ENCODE measurements at places on chromosomes 3 and 15.

DNA sequence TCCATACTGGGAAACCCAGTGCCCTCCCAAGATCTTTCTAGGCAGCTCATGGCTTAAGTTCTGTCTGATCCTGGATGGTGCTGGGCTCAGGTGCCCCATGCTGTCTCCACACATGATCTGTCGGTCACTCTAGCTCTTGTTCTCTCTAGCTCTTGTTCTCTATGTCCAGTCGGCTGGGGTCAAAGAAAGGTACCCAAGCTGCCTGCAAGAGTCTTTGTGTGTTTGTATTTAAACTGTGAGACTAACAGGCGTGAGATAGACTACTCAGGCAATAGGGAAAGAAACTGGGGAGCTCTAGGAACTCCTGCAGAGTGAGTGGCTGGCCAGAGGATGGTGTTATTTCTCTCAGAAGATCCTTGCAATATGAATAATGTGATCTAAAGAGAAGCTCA lies 40.2 kb downstream of the GPR156 start:
- no peak for DNase-seq

DNA sequence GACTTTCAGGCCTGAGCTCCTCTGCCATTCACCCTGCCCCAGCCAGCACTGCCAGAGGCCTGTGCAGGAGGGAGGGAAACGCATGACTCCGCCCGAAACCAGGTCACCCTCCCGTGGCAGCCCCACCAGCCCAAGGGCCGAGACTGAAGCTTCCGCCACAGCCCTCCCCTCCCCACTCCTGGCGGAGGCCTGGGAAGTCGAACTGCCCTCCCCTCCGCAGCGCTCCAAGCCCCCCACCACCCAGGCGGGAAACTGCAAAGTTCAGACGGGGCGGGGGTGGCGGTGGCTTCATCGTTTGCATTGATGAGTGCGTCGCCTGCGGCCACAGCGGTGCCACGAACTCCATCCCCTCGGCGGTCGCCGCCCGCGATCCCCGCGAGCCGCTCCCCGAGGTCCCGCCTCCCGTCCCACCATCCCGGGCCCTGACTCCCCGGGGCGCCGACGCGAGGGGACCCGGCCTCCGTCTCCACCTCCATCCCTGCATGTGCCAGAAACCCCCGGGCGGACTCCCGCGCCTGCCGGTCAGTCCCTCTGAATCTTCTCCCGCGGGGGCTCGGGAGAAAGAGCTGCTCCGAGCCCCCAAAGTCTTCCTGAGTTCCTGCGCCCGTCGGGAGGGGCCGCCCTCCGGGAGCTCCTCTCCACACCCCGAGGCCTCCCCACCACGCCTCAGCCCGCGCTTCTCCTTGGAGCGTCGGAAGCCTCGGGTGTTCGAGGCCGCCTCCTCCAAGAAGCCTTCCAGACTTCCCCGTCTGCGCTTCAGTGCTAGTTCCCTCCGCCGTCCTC lies 698 bp downstream of the MELTF start:
- DNase-seq = no peak

- DNase-seq = peak; percentile 11
Observed at GRCh38 chr15:43872416-43873020, 45.7 kb downstream of the WDR76 start.

DNA sequence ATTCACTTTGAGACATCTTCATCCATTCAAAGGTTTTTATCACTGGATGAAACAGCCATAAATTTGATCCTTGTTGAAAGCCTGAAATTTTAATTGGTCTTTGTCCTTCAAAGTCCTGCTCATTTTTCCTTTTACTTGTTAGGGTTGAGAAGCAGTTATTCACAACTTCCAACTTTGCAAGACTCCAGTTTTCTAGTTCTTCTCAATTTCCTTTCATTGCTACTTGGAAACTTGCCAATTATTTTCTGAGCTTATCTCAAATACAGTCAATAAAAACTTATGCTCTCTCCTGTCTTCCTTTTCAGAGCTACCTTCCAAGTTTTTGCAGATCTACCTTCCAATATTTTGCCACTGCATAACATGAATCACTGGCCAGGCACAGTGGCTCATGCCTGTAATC lies 23.7 kb upstream of the CD276 start:
- DNase-seq = no peak

DNA sequence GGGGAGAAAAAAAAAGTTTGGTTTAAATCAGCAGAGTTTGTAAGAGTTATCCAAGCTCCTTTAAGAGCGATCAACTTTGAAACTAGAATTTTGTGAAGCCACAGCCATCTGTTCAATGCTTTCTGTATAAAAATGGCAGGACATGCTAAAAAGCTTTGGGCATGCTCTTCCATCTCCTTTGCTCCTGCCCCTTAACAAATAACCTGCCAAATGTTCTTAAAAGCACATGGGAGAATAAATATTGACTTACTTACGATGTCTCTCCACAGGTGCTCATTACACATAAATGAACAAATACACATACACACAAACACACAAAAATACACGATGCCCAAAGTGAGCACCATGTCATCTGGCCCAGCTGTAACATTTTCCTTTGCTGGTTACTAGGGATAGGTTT lies 211.8 kb upstream of the DPH6 start:
- DNase-seq = no peak

- DNase-seq = no peak
Observed at GRCh38 chr15:55284426-55284825, 5.2 kb downstream of the RAB27A start.

GRCh38 chr3:108338901-108339545 lies 42.7 kb downstream of the HHLA2 start:
- no peak for DNase-seq

DNA sequence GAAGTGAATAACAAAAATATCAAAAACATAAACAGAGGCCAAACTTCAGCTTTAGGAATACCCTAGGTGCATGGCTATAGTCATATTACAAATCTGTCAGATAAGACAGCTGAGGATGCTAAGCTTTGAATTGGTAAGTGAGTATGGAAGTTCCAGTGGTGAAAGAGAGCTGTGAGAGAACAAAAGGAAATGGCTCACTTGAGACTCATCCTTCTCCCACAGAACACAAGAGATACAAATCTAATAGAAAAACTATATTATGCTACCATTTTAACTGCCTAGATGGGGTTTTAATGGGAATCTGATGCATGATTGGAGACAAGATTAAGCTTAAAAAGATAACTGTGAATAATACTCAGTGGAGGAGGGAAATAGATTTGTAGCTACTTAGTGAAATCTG lies 21.5 kb upstream of the PEX5L start:
- DNase-seq = no peak

- DNase-seq = no peak
Observed at GRCh38 chr3:50657407-50657806, 17.3 kb upstream of the DOCK3 start.

DNA sequence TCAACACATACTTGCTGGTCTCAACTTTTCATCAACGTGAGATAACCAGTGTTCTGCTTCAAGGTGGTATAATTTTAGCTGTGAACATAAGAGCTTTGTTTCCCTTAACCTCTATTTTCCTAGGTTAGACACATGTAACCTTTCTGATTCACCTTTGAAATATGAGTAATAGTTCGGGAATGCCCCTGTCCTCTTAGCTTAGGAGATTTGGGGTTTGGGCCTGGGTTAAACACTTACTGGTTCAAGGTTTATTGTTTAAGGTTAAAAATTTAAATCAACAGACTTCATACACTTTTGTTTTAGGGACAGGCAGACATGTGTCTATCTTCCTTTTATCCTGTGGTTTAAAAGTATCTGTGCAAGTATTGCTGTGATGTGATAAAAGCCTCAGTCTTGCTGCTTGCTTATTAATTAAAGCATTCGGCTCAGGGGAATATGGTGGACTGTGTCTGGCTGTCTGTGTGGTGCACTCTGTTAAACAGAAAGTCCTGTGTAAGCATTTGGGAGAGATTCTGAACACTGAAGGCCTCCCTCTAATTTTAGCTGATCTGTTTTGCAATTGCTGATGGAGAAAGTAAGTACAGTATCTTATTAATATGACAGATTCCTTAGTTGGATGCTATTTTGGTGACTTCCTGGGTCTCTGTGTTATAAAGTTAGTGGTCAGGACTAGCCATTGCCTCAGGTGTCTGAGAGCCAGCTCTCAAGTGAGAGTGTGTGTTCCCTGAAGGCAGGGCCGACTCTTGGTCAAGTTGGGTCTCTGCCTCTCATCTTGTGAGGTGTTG lies 81.8 kb downstream of the USP13 start:
- no peak for DNase-seq

DNA sequence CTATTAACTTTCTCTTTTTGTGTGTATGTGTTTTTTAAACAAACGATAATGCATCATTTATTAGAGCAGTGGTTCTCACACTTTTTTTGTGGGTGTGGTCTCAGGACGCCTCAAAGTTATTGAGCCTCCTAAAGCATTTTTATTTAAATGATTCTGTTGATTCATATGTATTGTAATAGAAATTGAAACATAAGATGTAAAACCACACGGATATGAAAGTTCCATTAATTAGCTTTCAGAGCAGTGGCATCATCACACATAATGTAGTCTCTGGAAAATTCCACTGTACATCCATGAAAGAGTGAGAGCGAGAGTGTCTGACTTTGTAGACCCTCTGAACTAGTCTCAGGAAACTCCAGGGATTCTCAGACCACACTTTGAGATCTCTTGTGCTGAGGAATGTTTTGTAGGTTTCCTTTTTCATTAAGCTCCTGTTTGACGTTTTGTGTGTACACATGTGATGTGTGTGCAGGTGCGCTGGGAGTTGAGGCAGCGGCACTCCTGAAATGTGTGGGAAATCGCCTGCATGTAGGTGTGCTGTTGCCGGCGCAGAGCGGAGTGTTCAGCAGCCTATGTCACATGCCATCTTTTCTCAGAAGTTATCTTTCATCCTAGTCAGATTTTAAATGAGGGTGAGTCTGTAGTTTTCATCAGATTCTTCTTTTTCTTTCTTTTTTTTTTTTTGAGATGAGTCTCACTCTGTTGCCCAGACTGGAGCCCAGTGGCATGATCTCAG lies 5.3 kb upstream of the TRAK1 start:
- DNase-seq = no peak

DNA sequence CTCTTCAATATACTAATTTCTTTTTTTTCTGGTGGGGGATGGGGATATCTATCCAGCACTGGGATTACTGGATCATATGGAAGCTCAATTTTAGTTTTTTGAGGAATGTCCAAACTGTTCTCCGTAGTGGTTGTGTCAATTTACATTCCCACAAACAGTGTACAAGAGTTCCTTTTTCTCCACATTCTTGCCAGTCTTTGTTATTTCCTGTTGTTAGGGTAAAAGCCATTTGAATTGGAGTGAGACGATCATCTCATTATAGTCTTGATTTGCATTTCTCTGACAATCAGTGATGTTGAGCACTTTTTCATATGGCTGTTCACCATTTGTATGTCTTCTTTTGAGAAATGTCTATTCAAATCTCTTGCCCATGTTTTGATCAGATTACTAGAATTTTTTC lies 12.8 kb upstream of the WDR49 start:
- DNase-seq = no peak

DNA sequence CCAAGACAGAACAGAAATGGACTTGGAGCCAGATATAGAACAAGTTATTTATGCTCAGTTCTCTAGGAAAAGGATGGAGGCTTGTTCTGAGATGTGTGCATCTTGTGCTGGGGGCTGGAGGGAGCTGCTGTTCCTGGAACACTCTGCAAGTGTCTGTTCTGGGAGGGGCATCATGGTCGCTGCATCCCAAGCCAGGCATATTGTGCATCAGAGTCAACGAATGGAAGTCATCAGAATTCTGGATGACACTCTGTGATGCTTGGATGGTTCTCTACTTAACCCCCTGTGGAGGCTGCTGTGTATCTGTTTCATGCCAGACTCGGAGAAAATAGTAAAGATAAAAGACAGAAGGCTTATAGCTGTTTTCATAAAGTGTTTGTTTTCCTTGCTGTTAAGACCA lies 34.7 kb downstream of the RPL22L1 start:
- DNase-seq = no peak

DNA sequence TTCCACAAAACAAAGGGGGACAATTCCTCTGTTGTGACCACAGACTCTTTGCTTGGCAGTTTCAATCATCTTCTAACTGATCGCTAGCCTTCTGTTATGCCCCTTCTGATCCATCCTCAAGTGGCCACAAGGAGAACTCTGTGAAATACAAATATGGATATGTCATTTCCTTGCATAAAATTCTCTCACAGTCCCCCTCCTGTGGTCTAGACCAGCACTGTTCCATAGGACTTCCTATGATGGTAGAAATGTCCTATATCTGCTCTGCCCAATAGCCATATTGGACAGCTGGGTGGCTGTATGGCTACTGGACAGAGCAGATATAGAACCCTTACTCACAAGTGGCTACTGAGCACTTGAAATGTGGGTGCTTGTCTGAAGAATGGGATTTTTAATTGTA lies 25.9 kb upstream of the SNRK start:
- no peak for DNase-seq

- DNase-seq = no peak
Observed at GRCh38 chr3:62798000-62798399, 77.2 kb downstream of the CADPS start.

DNA sequence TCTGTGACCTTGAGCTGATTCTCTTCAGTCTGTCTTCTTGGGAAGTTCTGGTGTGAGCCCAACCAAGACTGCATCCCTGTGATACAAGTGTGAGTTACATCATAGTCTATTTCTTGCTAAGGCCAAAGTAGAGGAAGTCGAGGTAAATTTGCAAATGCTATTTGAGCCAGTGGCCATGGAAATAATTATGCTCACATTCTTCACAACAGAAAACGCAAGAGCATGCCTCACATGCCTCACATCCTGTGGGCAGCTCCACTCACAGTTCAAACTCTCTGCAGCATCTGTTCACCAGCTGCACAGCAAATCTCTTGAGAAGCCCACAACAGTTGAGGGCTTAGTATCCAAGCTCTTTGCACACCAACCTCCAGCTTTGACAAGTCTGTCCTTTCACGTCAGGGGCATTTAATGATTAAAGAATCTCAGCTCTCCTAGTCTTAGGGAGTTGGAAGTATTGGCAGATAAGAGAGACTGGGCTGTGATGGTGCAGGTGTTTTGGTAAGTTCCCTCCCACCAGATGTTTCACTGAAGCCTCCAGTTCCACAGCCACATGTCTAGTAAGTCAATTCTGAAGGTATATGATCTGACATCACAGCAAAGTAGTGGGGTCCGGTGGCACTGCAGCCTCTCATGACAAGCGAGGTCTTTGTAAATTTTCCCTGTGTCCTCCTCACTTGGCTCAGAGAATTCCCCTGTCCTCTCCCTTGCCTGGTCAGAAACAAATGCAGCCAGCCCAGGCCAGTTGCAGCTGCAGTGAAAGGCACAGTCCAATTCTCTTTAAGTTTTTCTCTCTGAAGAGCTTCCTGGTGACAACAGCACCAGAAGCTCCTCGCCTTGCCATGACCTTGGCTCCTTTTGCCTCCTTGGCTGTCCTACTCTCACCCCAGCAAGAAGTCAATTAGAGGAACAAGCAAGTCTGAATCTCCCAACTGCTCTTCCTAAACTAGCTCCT lies 166.1 kb downstream of the SSR3 start:
- DNase-seq = peak; percentile 9

GRCh38 chr3:7100136-7100535 lies 239.2 kb downstream of the GRM7 start:
- no peak for DNase-seq

- no peak for DNase-seq
Observed at GRCh38 chr3:46695177-46695961, 1.9 kb upstream of the ALS2CL start.

DNA sequence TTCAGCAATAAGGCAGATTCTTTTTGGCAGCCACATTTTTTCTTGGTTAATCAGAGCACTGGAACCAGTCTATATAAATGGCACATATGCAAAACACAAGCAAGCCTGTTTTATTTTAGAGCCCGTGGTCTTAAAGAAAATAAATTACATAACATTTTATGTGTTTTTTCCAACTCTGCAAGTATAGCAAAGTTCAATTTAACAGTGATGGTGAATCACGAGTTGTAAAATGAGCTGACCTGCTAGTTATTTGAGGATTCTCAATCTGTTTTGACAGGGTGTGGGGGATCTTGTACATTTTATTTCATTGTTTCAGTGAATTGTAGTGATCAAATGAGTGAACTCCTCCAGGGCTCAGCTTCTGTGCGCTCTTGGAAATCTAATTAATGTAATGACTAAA lies 2.7 kb downstream of the ARHGEF26 start:
- DNase-seq = no peak

Data from HS-27A (cell line).